Cortex of kidney (tissue), 1 donor: ENCODE measurements at places on chromosomes 7 and 10.

GRCh38 chr10:70162892-70163201 lies 7.5 kb downstream of the SAR1A start:
- DNase-seq: no peak

DNA sequence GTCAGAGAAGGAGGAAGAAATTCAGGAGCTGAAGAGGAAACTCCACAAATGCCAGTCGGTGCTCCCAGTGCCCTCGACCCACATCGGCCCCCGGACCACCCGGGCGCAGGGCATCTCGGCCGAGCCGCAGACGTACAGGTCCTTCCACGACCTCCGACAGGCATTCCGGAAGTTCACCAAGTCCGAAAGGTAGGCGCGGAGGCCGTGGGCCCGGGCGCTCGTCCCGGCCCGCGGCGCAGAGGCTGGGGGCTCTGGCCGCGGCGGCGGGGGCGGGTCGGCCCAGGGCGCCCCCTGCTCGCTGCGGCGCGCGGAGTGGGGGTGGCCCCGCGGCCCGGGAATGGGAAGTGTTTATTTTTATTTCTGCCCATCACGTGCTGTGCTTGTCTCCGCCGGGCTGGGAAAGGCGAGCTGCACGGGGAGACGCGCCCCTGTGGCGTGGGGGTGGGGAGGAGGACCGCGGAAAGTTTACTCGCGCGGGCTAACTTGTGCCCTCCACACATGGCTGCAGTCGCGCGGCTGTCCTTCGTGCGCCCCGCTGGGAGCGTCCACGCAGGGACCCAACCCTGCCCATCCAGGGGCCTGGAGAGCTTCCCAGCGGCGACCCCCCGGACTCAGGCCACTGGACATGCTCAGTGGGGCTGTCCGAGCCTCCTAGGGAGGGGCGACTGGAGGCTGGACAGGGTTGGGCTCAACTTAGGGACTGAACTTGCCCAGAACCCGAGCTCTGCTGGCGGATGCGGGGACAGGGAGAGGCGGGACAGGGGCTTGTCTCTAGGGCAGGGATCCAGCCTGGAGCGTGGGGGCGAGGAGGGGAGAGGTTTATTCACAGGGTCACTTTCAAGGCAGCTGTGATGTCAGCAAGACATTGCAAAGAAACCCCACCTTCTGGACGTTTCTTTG lies 82.6 kb upstream of the PRKG1 start:
- DNase-seq: no peak

DNA sequence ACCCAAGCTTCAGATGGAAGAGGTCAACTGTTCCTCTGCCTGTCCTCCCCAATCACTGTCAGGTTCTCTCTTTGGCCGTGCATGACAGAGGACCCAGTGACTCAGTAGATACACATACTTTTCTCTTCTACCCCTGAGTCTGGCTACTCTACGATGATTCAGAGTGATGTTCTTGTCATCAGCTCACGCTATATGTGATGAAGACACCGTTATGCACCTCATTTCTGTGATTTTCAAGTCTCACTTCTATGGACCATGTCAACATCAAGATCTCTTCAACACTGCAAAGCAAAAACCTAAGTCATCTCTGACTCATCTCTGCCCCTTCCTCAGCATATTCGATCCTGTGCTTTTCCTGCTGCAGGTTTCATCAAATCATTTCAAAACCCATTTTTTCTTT lies 76.6 kb upstream of the DGKI start:
- no peak for DNase-seq

DNA sequence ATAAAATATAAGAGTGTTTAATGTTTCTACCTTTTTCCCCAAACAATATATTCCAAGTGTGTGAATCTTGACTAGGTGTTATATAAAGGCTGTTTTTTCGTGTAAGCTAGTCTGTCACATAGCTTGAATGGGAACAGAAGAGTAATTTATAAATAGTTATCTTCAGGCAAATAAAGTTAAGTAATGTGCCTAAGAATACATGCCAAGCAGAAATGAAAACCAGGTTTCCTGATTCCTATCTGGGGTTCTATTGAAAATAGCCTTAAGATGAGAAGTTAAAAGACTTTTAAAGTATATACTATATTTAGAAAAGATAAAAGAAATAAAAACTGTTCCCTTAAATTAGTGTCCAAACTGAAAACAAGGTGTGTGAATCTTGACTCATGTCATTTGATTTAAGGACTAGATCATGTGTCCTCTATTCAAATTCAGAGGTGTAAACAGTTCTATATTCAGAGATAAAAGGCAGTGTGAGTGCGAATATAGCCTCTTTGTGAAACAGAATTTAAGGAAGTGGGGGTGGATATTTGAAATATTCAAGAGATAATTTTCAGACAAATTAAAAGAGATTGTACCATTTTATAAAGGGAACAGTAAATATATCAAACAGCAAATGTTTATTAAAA lies 247.5 kb downstream of the THSD7A start:
- no peak for DNase-seq

- no peak for DNase-seq
Observed at GRCh38 chr10:33273295-33274002, 61.0 kb downstream of the NRP1 start.

GRCh38 chr7:111796671-111797070 lies 234.4 kb upstream of the IMMP2L start:
- no peak for DNase-seq

DNA sequence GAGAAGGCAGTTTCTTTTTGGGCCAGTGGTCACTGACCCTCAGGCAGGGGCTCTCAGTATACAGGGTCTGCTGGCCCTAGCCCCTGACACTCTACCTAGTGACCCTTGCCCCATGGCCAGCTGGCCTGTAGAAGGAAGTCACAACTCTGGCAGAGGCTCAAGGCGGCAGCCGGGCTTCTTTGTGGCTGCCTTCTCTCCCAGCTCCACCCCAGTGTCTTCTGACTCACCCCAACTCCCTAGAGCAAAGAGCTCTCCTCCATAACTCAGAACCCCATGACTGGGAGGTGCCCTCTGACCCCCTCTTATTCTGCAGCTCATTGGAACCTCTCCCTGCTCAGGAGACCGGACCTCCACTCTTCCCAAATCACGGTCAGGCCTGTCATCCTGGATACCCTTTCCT lies 358.2 kb downstream of the FGFR2 start:
- DNase-seq: no peak

- no peak for DNase-seq
Observed at GRCh38 chr7:46224363-46224762, 303.3 kb upstream of the IGFBP3 start.

GRCh38 chr7:94223375-94224084 lies 171.2 kb upstream of the COL1A2 start:
- no peak for DNase-seq

- no peak for DNase-seq
Observed at GRCh38 chr10:52469970-52470705, 156.1 kb downstream of the DKK1 start.

DNA sequence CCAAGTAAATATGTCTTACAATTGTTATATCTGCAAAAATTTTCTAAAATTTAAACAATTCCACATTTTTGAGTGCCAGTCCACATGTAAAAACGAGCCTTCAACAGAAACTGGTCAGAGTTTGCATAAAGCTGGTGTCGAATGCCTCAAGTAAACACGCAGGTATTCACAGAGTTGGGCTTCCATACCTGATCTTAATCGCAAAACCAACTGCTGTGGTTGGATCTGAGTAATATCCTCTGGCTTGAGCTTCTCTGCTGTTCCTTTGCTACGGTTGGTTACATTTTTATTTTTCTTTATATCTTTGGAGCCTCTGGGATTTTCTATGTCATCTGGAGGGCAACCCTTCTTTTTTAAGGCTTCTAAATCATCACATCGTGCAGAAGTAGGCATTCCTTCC lies 28.4 kb downstream of the ITGB1 start:
- DNase-seq: no peak
